NCI-H1092 treated with DMSO at 0.1 percent for 48 hours (cell line): ENCODE measurements at places on chromosomes 12 and 14.

DNA sequence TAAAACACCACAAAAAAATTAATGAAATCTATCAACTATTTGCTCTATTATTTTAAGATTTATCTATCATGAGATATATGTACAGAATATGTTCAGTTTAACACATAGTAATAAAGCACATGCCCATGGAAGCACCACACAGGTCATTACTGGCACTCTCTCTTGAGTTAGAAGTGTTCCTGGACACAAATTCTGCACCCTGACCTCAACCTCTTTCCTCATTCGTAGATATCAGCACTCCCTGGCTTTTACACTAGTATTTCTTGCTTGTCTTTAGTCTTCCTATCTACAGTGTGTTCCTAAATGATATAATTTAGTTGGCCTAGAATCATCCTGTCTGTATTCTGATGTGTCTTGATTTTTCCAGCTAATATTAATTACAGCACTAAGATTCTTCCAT is 321.0 kb upstream of the SOX5 start:
- DNase-seq = no peak

DNA sequence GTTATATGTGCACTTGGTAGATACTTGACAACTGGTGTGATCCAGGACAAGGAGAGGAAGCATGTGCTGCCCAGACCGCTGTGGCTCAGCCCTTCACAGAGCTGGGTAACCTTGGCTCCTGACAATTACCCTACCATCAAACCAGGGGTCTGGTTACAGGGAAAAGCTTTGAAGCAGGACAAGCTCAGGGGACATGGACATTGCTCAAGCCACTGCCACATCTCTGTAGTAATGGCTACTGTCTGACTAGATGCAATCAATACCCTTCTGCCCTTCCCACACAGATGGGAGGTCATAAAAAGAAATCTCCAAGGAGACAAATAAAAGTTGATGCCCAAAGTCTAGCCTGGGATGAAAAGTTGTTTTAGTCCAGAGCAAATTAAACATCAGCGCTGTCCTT is 577.4 kb downstream of the MED13L start:
- DNase-seq = no peak

DNA sequence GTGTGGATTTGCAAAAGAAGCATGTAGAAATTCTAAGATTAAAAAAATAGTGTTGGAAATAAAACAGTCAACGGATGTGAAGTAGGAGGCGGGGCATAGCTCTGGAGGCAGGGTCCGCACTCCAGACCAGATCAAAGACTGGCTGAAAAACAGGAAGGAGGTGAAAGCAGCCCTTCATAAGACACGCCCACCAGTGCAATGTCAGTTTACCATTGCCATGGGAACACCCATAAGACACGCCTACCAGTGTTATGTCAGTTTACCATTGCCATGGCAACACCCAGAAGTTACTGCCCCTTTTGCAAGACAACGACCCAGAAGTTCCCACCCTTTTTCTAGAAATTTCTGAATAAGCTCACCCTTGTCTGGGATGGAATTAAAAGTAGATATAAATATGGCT is 87.1 kb downstream of the FZD10 start:
- no peak for DNase-seq

DNA sequence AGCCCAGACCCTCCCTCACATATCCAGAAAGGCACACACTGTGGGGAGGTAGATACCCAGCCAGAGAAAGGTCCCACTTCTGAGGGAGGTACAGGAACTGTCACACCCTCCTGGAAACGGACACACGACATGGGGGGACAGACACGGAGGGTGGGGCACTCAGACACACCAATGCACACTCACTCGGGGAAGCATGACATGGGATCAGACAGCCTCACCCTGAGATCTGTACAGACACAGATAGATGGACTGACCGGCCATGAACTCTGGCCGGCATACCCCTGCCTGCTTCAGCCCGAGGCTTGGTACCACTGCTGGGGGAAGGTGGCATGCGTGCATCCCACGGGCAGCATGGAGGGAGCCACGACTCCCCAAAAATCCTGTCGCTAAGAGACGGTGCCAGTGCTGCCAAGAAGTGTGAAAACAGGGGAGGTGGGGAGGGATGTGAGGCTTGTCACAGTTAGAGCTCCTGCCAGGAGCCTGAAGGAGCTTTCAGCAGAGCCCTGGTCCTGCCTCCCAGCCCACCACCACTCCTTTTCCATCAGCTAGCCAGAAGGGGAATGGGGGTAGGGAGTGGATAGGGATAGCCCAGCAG is 571 bp downstream of the CPNE6 start:
- no peak for DNase-seq

DNA sequence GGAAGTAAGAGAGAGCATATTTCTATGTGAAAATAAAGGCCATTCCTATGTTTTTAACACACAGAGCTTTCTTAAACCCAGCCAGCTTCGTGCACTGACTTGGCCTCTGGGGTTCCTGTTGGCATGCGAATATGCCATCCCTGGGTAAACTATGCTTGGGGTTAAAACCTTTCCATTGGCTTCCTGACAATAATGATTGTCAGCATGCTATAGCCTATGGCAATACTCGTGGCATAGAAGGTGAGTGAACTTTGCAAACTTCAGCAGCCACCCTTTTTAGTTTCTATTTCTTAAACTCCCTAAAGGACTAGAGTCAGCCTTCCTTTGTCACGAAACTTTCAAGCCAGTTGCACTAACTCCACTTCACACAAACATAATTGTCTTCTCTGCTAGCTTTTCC is 148.4 kb upstream of the RGS6 start:
- DNase-seq = no peak

DNA sequence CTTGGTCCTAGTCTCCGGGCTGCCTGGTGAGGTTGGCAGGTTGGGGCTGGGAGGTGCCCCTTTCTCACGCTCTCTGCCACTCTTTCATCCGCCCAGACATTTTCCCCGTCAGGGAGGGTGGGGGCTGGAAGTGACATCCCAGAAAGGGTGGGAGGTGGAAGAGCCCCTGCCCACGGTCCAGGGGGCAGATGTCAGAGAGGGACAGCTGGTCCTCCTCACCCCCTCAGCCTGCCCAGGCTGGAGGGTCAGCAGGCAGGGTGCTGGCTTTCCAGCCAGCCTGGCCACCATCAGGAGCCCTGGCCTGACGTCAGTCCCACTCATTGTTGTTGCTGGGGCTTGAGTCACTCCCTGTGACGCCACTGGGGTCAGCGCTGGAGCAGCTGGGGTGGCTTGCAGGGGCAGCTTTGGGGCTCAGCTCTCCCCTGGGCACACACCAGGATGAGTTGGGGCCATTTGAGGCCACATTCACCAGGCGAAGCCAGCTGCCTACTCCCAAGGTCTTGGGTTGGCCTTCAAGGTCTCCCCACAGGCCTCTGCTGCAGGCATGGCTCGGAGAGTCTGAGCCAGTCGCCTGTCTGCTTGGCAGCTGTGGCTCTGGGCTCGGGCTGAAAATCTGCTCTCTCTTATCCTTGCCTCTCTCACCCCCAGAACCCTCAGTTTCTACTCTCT is 5.7 kb upstream of the ATG101 start:
- DNase-seq = no peak
